Central memory CD4-positive, alpha-beta T cell (primary cell): ENCODE measurements at places on chromosomes 2 and 18.

DNA sequence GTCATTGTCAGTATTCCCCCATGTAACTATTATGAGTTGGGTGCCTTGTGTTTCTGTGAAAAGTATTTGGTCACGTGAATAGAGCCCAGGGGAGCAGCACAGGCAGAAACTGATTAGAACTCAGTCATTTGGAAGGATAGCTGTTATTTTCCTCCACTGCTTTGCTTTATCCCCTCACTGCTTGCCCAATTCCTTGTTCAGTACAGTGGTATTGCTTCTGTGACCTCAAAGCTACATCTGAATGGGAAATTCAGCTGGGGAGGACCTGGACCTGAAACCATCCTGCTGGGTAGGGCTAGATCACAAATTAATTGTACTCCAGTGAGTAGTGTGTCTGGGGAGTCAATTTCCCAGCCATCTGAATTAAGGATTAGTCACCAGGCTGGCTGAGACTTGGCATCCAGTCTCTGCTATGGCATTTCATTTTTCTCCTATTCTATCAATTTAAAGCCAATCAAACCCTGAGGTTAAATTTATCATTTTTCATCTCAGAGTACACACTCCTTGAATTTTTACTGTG, 1231.6 kb upstream of the GYPC start:
- DNase-seq: no peak

DNA sequence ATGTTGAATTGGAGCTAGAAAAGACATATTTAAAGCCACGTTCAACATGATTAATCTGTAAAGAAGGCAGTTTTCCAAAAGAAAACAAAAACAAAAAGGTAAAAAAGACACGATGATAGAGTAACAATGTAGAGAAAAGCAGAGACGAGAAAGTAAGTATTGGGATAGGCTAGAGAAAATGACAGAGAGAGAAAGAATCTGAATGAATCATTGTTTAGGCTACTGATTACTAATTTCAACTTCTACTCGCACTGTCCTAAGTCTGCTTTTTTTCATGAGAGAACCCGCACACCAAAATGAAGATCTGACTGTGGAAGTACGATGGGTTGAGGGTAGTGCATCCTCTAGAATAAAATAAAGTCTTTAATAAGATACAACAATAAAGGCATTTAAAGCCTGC, 1599.2 kb upstream of the TMEFF2 start:
- no peak for DNase-seq

GRCh38 chr2:31729442-31730092, 148.8 kb upstream of the SRD5A2 start:
- DNase-seq: no peak

- DNase-seq: no peak
Observed at GRCh38 chr2:7121851-7122250, 204.6 kb downstream of the RNF144A start.

GRCh38 chr2:191676790-191677645, 918 bp upstream of the NABP1 start:
- no peak for DNase-seq

DNA sequence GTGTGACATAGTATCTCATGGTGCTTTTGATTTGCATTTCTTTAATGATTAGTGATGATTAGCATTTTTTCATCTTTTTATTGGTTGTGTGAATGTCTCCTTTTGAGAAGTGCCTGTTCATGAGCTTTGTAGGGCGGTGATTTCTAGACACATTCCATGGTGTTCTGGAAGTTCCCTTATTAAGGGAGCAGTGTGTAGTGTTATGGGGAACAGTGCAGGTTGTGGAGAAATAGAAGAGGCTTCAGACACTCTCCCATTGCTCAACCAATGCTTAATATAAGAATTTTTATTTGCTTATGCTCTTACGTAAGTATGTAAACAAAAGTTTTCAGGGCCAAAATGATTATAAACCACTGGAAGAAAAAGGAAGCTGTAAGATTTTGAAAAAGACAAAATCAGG, 34.7 kb downstream of the MMADHC start:
- DNase-seq: no peak

- DNase-seq: no peak
Observed at GRCh38 chr18:36533446-36534153, 236.1 kb downstream of the FHOD3 start.

- no peak for DNase-seq
Observed at GRCh38 chr18:36903215-36903928, 74.4 kb downstream of the KIAA1328 start.

DNA sequence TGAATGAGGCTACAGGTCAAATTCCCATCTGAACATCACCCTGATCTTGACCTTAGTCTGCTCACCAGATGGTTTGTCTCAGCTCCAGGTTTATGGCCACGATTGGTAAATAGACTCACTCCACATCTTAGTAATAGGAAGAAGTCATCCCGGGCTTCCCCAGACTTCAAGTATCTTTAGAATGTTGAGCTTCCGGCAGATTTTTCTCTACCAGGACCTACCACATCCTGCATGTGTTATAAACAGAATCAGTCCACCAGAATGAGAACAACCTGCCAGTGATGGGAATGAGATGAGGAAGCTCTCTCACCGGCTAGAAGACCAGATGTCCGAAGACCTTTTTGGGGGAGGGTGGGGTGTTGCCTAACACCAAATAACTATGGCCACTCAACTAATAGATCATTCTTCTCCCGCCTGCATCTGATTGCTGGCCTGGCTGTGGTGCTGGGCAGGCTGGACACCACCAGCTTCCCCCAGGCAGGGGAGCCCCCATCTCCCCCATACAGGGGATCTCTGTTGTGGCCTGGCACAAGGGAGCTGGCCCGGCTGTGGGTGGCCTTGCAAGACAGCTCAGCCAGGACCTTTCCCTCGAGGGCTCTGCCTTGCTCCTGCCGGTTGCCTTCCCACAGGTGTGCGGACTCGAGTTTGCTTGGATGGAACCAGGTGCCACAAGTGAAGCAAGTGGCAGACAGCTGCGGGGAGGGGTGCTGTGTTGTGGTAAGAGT, 88.5 kb downstream of the SH3RF3 start:
- no peak for DNase-seq

DNA sequence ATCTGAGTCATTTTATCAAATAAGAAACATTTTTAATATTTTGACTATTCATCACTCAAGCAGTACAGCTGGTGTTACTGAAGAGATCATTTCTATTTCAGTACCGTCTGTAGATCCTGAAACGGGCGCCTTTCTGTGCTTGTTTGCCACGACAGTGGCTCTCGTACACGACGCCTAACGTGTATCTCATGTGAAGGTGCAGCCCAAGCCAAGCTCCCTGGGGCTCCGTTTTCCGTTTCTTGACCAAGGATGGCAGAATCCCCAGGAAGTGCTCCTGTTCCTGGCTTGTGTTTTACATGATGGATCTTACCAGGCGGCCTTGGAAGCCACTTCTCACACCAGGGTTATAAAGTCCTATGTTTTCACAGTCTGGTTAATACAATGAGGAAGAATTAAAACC, 320.6 kb downstream of the GBX2 start:
- no peak for DNase-seq

DNA sequence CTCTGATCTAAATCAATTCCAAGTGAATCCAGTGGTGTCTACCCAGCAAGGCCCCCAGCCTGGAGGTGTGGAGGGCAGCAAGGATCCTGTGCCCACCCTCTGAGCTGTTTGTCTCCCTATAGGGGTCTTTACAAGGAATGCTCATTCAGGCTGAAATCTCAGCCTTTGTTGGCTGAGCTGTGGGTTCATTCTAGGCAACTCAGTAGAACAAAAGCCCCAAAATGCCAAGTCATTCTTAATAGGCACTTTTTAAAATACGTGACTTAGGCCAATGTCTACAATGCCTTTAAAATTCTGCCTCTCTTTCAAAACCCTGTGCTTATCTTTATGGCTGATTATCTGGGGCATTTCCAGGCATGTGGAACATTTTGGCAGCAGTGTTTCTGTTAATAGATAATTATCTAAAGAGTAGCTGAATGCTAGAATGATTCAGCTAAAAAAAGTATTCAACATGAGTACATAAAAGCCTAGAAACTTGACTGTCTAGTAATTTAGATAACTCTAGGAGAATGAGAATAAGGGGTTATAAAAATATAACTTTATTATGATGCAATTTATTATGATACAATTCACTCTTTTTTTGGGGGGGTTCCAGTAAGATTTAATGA, 7.4 kb downstream of the UGT1A6 start:
- no peak for DNase-seq

GRCh38 chr2:176745543-176746200, 466.9 kb upstream of the HNRNPA3 start:
- no peak for DNase-seq

- peak; percentile 17 for DNase-seq
Observed at GRCh38 chr2:174012347-174013314, 47.5 kb upstream of the SP3 start.

- no peak for DNase-seq
Observed at GRCh38 chr2:12549641-12550040, 167.1 kb upstream of the TRIB2 start.

DNA sequence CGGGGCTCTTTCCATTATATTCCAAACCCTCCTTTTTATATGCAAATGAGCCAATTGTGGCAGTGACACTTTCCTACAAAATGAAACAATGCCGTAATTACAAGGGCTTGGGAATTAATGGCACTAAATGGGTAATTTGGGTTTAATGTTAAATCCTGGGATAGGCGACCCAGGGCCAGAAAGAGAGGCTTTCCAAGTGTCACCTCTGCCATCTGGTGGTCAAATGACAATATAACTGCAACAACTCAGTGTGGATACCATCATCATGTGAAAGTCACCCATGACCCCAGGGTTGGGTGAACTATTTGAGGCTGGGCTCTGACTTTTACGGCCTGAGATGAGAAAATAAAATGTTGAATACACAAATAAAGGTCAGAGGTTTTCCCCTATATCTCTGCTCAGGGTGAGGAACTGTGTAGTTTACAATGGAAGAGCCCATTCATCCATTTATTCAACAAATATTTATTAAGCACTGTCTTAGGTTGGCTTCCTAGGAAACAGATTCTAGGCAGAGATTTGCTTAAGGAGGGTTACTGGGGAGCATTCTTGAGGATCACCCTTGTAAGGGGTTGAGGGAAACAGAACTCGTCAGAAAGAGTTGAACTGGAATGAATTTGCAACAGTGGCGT, 13.6 kb upstream of the THADA start:
- DNase-seq: peak; percentile 41

GRCh38 chr2:171531836-171532450, 9.7 kb downstream of the CYBRD1 start:
- DNase-seq: no peak

- no peak for DNase-seq
Observed at GRCh38 chr2:158714420-158714819, 80.7 kb upstream of the DAPL1 start.

DNA sequence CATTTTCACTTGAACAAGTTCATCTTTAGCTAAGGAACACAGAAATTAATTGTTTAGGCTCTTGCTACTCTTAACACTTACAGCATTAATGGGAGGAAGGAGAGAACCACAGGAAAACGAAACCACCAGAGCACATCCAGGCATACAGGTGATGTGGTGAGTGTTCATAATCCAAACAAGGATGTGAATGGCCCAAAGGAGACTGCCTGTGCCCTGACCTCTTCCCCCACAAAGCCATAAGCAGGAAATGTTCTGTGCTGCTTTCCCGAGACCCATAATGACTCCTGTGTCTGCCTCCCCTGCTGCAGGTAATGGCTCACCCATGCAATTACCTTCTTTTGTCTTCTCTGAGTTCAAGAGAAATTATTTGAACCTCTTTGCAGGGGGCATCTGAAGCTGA, 295.9 kb upstream of the LINC00305 start:
- DNase-seq: no peak

- no peak for DNase-seq
Observed at GRCh38 chr18:45930963-45931362, 36.2 kb downstream of the EPG5 start.

GRCh38 chr18:3358310-3358709, 91.7 kb upstream of the TGIF1 start:
- no peak for DNase-seq

GRCh38 chr2:18927525-18928232, 338.3 kb upstream of the NT5C1B start:
- DNase-seq: no peak

GRCh38 chr2:84686783-84687476, 170.6 kb downstream of the DNAH6 start:
- no peak for DNase-seq

GRCh38 chr18:13605901-13606300, 120.5 kb downstream of the FAM210A start:
- DNase-seq: no peak

DNA sequence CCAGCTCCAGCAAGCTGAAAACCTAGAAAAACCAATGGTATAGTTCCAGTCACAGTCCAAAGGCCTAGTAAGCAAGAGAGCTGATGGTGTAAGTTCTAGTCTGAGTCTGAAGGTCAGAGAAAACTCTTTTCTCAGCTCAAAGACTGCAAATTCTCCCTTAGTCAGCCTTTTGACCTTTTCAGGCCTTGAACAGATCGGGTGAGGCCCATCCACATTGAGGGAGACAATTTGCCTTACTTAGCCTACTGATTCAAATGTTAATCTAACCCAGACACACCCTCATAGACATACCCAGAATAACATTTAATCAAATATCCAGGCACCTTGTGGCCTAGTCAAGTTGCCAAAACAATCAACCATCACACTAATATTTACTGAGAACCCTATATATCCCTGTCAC, 110.8 kb upstream of the KCNJ3 start:
- DNase-seq: no peak

- no peak for DNase-seq
Observed at GRCh38 chr18:11047156-11047555, 102.2 kb downstream of the PIEZO2 start.

GRCh38 chr2:108612153-108612513, 77.9 kb downstream of the LIMS1 start:
- DNase-seq: peak; percentile 58

- DNase-seq: no peak
Observed at GRCh38 chr2:146677280-146677679, 1167.5 kb upstream of the ACVR2A start.

DNA sequence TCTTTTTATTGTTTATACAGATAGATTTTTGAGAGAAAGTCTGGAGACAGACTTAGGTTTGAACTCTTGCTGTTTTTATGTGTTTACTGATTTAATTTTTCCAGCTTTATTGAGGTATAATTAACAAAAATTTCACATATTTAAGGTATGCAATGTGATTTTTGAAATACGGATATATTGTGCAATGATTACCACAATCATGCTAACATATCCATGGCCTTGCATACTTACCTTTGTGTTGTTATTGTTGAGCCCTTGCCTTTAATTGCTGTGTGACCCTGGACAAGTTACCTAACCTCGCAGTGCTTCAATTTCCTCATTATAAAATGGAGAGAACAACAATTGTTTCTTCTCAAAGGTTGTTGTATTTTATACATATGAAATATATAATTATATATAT, 13.9 kb upstream of the RBMS1 start:
- no peak for DNase-seq

GRCh38 chr18:31723639-31723989, 37.1 kb downstream of the SLC25A52 start:
- DNase-seq: no peak

GRCh38 chr2:241226723-241227572, 38.5 kb downstream of the ANO7 start:
- no peak for DNase-seq

GRCh38 chr2:241999184-241999583, 129.7 kb downstream of the RTP5 start:
- no peak for DNase-seq

GRCh38 chr2:33395655-33396249, 80.7 kb upstream of the RASGRP3 start:
- no peak for DNase-seq
